ENCODE measurements at places on chromosomes 6 and 20.

GRCh38 chr6:157271441-157271840 is 51.9 kb downstream of the TMEM242 start:
- DNase-seq = no peak

DNA sequence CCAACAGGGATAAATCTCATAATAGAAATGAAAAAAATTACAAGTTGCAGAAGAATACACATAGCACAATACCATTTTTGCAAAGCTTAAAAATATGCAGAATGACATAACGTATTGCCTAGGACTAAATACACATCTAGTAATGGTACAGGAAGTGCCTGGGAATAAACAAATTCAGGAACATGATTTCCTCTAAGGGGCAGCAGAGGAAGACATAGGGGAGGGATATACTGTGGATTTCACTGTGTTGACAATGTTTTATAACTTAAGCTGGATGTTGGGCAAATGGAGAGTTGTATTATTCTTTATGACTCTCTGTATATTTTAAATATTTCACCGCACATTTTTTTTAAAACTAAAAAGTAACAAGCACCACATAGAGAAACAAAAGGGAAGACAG is 5.6 kb upstream of the GLO1 start:
- no peak for DNase-seq

GRCh38 chr6:12598919-12599318 is 117.6 kb upstream of the PHACTR1 start:
- no peak for DNase-seq

DNA sequence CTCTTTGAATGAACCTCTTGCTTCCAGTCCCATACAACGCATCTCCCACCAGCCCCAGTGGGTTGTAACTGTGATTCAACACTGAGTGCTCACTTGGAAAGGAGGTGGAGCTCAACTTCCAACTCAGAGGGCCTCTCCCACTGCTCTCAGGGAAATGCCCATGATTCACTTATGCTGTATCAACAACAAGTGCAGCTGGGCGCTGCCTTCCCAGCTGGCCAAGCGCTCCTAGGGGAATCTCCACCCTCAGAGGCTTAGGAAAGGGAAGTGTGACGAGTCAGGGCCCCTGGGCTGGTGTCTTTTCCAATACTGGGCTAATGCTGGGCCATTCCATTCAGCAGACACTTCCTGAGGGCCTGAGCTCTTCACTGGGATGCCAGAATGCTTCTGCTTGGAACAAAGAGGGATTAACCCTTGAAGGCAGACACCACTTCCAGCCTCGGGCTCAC is 8.1 kb upstream of the OCSTAMP start:
- DNase-seq = peak; percentile 54

DNA sequence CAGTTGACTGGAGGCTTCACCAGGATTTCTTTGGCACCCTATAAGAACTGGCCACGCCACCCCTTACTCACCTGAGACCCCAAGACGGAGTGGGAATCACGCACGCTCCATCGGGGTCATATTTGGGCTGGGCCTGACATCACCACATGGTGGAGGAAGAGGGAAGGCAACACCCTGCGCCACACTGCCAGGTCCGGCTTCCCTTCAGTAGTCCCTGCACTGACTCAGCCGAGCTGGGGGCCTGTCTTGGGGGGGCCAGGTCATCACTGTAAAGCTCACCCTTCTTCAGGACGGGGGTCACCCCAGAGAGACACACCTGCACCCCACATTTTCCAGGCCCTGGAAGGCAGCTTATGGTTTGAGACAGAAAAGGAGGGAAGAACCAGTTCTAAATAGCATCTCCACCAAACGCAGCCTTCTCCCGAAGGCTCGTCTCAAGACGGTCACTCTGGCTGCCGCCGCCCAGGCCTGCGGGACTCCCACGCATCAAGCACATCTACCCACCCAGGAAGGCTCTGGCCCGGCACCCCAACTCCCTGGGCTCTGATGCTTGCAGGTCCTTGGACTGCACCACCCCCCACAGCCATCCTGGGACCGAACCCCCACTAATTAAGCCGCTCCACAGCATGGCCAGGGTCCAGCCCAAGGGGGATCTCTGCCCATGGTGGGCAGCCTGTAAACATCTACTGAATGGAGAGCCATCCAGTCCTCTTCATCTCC is 51.8 kb downstream of the GINS1 start:
- DNase-seq = no peak

DNA sequence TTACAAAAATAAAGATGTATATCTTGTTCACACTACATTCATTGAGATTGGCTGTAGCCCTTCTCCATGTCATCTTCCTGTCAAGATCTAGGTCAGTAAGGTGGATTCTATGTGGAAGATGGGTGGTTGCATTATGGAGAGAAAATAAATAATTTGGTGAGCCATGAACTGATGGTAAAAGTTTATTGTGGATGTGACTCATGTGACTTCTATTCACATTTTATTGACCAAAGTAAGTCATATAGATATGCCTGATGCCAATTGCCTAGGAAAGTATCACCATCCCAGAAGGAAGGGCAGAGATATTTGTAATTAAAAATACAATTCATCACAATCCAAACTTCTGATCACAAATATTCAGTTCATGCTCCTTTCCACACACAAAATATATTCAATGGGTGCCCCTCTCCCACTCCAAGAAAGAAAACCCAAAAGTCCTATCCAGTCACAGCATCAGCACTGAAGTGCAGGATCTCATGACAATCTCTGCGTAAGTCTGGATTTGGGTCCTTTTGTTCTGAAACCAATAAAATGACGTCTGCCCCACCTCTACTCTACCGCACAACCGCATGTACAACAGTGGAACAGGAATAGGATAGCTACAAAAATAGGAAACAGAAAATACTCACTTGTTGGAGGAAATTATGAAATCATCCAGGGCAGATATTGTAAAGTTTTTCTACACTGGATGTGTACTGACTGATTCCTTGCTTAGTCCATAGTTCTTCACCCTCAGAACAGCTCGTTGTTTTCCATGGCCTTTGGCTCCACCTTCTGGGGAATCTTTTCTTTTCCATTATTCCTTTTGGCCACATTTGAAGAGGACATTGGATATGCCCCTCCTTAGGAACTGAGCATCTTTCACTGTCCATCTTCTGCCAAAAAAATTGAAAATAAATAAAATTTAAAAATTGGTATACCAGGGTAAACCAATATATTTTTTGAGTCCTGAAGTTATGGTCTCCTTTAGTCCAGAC is 16.1 kb upstream of the SLC17A3 start:
- no peak for DNase-seq

DNA sequence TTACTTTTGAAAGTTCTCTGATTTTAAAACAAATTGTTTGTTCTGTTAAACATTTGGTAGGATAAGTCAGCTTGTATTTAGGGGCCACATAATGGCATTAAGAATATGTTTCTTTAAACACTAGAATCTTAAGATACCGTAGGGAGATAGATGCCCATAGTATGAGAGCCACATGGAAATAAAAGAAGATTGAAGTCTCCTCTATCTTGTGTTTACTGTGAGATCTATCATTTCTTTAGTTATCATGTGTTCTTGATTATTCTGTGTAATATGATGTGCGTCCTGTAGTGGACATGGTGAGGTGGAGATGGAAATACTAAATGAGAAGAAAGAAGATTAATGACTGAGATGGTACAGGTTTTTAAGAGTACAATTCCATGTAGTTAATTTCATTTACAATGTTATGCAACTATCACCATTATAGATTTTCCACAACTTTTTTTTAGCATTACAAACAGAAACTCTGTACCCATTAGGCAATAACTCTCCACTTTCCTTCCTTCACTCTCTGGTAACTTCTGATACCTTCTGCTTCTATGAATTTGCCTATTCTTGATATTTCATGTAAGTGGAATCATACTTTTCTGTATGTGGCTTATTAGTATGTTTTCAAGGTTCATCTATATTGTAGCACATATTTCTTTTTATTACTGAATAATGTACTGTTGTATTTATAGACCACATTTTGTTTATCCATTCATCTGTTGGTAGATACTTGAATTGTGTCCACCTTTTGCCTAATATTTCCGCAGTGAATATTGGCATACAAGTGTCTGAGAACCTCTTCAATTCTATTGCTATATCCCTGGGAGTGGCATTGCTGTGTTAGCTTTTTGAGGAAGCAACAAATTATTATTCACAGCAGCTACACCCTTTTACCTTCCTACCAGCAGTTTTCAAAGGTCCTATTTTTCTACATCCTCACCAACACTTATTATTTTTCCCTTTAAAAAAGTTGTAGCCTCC is 11.5 kb downstream of the RNF146 start:
- no peak for DNase-seq

- DNase-seq = peak; percentile 63
Measured at GRCh38 chr20:32674362-32674789, 635 bp upstream of the C20orf203 start.

DNA sequence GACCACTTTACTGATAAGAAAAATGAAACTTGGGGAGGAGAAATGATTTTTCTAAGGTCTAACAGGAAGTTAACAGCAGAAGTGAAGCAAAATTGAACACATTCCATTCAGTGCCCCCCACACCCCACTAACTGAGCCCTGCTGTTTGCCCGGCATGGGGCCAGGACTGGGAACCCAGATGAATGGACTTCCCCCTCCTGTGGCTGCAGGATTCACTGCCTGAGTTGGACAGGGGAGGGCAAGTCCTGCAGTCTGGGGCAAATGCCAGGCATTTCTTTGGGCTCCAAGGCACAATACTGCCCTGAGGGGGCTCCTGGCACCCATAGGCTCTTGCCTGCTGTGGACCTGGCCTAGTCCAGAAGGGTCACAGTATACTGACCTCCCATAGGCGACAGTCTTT is 28.3 kb downstream of the FYN start:
- DNase-seq = no peak
